ENCODE measurements at places on chromosomes 6 and 20. TPM values are rescaled to one million over a fixed set of nuclear protein-coding genes. Genes with fewer than 3 reads are reported as not detected.

- no peak for DNase-seq
- H3K36me3 ChIP-seq = no peaks in the 10 kb centered on the region
- H3K4me3 ChIP-seq = no peak overlapping the region
Measured at GRCh38 chr6:142118328-142118727, 14.4 kb upstream of the GJE1 start.

DNA sequence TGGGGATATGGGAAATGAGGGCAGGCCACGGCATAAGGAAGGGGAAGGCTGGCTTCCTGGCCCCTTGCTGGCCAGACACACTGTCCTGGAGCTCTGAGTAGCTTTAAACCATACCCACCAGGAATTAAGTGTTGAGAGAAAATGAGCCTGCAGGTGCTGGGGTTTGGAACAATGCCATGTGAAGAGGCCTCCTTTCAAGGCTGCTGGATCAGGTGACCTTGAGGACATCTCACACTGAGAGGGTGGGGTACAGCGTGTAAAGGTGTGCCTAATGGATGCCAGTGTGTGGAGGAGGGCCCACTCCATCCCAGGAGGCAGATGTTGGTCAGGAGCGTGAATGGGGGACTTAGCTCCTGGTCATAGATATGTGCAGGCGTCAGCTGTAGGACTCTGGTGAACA lies 74.8 kb upstream of the MLN start:
- no peak for DNase-seq
- H3K36me3 ChIP-seq = no peaks in the 10 kb centered on the region
- peaks cover 14% of the 10 kb centered on the region for H3K27me3 ChIP-seq
- H3K4me3 ChIP-seq = no peak overlapping the region

DNA sequence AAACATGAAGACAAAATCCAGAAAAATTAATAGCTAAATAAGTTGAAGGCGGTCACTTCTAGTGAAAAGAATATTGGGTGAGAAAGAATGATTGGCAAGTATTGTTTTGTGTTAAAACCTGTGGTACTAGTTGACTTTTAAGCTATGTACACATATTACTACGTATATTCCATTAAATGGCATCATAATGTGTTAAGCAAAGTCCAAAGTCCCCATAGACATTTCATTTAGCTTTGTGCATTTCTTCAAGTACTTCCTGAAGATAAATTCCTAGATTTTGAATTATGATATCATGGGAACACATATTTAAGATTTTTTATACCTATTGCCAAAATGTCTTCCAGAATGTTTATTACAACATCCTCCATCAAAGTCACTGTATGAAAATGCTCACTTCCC lies 272.7 kb upstream of the IRAK1BP1 start:
- H3K4me1 ChIP-seq = peaks cover 7% of the 10 kb centered on the region
- no peak for DNase-seq
- no peak overlapping the region for H3K27ac ChIP-seq
- no peak overlapping the region for H3K4me3 ChIP-seq
- no peaks in the 10 kb centered on the region for H3K27me3 ChIP-seq

DNA sequence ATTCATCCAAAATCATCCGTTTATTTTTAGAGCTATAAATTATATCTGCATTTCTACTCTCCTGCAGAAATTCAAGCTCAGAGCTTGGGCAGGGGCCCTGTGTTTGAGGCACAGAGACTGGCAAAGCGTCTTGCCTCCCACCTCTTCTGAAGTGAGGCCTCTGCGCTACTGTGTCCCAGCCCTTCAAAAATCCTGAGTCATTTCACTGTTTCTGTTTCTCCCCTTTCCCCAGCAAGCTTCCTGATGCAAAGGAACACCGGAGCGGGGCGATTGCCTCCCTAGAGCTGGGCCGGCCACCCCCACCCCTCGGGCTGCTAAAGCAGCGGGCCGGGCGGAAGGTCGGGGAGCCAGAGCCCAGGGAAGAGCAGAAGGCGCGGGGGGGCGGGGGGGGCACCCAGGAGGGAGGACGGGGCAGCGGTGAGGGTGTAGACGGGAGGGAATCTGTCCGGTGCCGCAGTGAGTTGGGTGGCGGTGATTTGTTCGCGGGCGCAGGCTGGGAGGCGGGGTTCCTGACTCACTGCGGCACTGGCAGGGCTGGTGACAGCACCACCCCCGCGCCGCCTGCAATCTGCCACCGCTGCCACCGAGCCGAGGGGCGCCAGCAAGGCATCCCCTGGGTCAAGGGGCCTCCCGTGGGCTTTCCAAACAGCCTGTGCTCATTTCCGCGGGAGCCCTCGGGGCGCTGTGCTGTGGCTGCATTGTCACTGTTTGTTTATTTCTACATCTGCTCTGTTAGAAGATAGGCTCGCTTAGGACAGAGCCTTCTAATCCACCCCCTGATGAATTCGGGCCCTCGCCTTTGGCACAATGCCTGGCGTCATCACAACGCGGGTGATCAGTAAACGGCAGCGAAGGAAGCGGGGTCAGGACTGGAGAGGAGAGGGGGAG lies 46.5 kb upstream of the SNAP25 start:
- H3K4me3 ChIP-seq = peak overlapping the region; percentile 56
- peaks cover 10% of the 10 kb centered on the region for H3K27me3 ChIP-seq
- H3K27ac ChIP-seq = no peak overlapping the region
- peaks cover 5% of the 10 kb centered on the region for H3K4me1 ChIP-seq
- peak; percentile 64 for DNase-seq
- H3K36me3 ChIP-seq = no peaks in the 10 kb centered on the region

DNA sequence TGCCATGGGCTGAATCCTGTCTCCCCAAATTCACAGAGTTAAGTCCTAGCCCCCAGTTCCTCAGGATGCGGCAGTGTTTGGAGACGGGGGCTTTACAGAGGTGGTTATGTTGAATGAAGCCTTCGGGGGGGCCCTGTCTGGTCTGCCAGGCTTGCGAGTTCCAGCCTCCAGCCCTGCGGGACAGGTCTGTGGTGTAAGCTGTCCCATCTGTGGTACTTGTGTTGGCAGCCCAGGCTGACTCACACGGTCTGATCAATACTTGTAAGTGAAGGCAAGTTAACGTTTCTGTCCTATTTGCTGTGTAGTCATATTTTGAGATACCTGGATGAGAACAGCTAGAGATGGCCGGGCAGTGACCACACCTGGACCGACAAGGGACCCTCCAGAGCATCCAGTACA lies 51.8 kb upstream of the GPR31 start:
- H3K4me3 ChIP-seq = no peak overlapping the region
- no peaks in the 10 kb centered on the region for H3K36me3 ChIP-seq
- no peaks in the 10 kb centered on the region for H3K4me1 ChIP-seq
- DNase-seq = no peak

- H3K27ac ChIP-seq = no peak overlapping the region
- H3K27me3 ChIP-seq = no peaks in the 10 kb centered on the region
Measured at GRCh38 chr6:10793695-10794094, 44.6 kb downstream of the MAK start.

GRCh38 chr20:23658989-23659609 lies 21.3 kb upstream of the CST3 start:
- no peak for DNase-seq
- no peaks in the 10 kb centered on the region for H3K27me3 ChIP-seq
- no peak overlapping the region for H3K4me3 ChIP-seq
- no peak overlapping the region for H3K27ac ChIP-seq
- H3K36me3 ChIP-seq = no peaks in the 10 kb centered on the region

- no peaks in the 10 kb centered on the region for H3K36me3 ChIP-seq
- no peaks in the 10 kb centered on the region for H3K27me3 ChIP-seq
- no peak overlapping the region for H3K4me3 ChIP-seq
- H3K27ac ChIP-seq = no peak overlapping the region
Measured at GRCh38 chr6:119895626-119896025, 546.1 kb upstream of the MAN1A1 start.

- no peak overlapping the region for H3K4me3 ChIP-seq
- H3K4me1 ChIP-seq = no peaks in the 10 kb centered on the region
- no peaks in the 10 kb centered on the region for H3K27me3 ChIP-seq
Measured at GRCh38 chr20:3340443-3340842, 67.0 kb downstream of the DNAAF9 start.

DNA sequence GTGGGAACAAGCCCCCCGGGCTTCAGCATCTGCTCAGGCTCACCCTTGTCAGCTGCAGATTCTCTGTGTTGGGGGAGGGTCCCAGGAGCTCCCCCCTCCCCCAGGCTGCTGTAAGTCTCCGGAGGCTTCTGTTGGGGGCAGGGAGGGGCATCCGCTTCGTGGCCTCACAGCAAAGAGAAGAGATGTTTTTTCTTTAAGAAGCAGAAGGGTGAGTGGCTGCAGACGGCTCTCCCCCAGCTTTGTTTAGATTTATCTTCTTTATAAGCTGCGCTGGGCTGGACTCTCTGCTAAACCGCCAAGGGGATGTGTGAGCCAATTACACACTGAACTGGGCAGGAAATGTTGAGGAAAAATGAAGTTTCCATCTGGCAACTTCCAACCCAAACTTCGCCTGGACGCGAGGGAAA lies 48.7 kb upstream of the GATA5 start:
- H3K4me1 ChIP-seq = no peaks in the 10 kb centered on the region
- peak; percentile 8 for DNase-seq
- H3K27ac ChIP-seq = no peak overlapping the region
- H3K27me3 ChIP-seq = peaks cover 16% of the 10 kb centered on the region
- H3K36me3 ChIP-seq = no peaks in the 10 kb centered on the region

- H3K27me3 ChIP-seq = no peaks in the 10 kb centered on the region
- H3K27ac ChIP-seq = no peak overlapping the region
- H3K36me3 ChIP-seq = no peaks in the 10 kb centered on the region
- DNase-seq = no peak
- H3K4me1 ChIP-seq = no peaks in the 10 kb centered on the region
Measured at GRCh38 chr20:59733351-59733750, 129.0 kb downstream of the PHACTR3 start.

- no peak overlapping the region for H3K4me3 ChIP-seq
- no peaks in the 10 kb centered on the region for H3K4me1 ChIP-seq
- H3K27me3 ChIP-seq = no peaks in the 10 kb centered on the region
Measured at GRCh38 chr6:6781172-6781872, 192.8 kb downstream of the LY86 start.

DNA sequence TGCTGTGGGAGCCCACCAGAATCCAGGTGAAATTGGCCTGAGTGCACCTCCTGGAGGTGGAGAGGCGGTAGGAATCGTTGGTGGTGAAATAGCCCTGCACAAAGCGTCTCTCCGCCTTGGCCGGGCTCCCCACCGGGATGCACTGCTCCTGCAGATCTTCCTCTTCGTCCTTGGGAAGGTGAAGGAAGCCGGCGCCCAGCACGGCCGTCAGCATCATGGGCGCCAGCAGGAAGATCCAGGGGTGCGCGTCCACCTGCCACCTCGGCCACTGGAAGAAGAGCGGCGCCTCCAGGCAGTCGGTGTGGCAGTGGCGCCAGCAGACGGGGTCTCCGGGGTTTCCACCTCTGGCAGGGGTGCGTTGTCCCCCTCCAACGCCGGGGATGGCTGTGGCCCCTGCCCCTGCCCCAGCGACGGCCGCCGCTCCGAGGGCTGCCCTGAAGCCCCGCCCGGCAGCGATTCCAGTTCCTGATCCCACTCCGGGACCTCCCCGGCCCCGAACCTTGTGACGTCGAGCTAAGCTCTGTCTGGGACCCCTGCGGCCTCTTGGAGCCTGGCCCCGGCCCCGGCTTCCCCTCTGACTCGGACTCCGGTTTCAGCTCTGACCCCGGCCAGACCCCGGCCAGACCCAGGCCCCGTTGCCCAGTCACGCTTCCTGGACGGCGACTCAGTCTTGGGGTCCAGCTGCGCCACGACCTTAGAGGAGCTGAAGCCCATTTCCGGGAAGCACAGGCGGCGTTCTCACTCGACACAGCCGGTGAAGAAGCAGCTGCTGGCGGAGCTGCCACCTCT lies 91.9 kb downstream of the CD164 start:
- DNase-seq = no peak
- H3K36me3 ChIP-seq = no peaks in the 10 kb centered on the region
- H3K27ac ChIP-seq = no peak overlapping the region
- H3K4me1 ChIP-seq = no peaks in the 10 kb centered on the region
- peaks cover 3% of the 10 kb centered on the region for H3K27me3 ChIP-seq

- peak overlapping the region; percentile 95 for H3K4me3 ChIP-seq
- peaks cover 36% of the 10 kb centered on the region for H3K36me3 ChIP-seq
- H3K27ac ChIP-seq = peak overlapping the region; percentile 78
Measured at GRCh38 chr20:3797592-3798372, 1.7 kb downstream of the CDC25B start.

GRCh38 chr20:42604998-42605956 lies 584.4 kb downstream of the PTPRT start:
- H3K4me3 ChIP-seq = no peak overlapping the region
- no peak overlapping the region for H3K27ac ChIP-seq
- no peak for DNase-seq
- no peaks in the 10 kb centered on the region for H3K4me1 ChIP-seq
- no peaks in the 10 kb centered on the region for H3K36me3 ChIP-seq
- no peaks in the 10 kb centered on the region for H3K27me3 ChIP-seq

DNA sequence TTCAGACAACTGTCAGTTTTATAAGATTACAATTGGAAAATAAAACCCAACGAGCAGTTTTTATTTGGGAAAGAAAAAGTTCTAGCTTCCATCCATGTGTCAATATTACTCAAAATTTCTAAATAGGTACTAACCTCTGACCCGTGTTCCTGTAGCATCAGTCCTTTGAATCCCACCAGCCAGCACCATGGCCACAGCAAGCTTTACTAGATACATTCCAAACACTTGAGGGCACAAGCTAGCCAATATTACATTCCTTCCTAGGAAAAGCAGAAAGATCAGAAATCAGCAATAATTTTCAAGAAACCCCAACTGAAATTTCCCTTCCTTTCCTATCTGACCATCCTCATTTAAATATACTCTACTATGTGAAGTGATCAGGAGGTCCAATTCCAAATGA lies 19.2 kb downstream of the ASF1A start:
- no peaks in the 10 kb centered on the region for H3K27me3 ChIP-seq
- H3K4me1 ChIP-seq = no peaks in the 10 kb centered on the region

- peaks cover 7% of the 10 kb centered on the region for H3K27me3 ChIP-seq
- no peaks in the 10 kb centered on the region for H3K36me3 ChIP-seq
- H3K4me1 ChIP-seq = no peaks in the 10 kb centered on the region
- H3K27ac ChIP-seq = no peak overlapping the region
- peak overlapping the region; percentile 2 for H3K4me3 ChIP-seq
Measured at GRCh38 chr6:27294409-27294808, 17.7 kb downstream of the POM121L2 start.

GRCh38 chr20:32752458-32753250 lies 9.4 kb upstream of the COMMD7 start:
- no peaks in the 10 kb centered on the region for H3K36me3 ChIP-seq
- H3K4me3 ChIP-seq = no peak overlapping the region
- no peaks in the 10 kb centered on the region for H3K27me3 ChIP-seq
- peak; percentile 50 for DNase-seq
- peak overlapping the region; percentile 57 for H3K27ac ChIP-seq

- no peaks in the 10 kb centered on the region for H3K4me1 ChIP-seq
- DNase-seq = peak; percentile 15
- no peak overlapping the region for H3K4me3 ChIP-seq
- no peaks in the 10 kb centered on the region for H3K36me3 ChIP-seq
- no peaks in the 10 kb centered on the region for H3K27me3 ChIP-seq
- no peak overlapping the region for H3K27ac ChIP-seq
Measured at GRCh38 chr20:49964964-49965780, 17.6 kb upstream of the SNAI1 start.

GRCh38 chr6:17066610-17067009 lies 35.2 kb upstream of the STMND1 start:
- H3K27me3 ChIP-seq = no peaks in the 10 kb centered on the region
- H3K27ac ChIP-seq = no peak overlapping the region

- H3K4me1 ChIP-seq = no peaks in the 10 kb centered on the region
- H3K27me3 ChIP-seq = peaks cover 2% of the 10 kb centered on the region
- DNase-seq = no peak
- H3K27ac ChIP-seq = no peak overlapping the region
Measured at GRCh38 chr6:90413396-90413795, 116.8 kb upstream of the BACH2 start.

GRCh38 chr6:13522656-13523055 lies 35.3 kb upstream of the GFOD1 start:
- H3K4me3 ChIP-seq = no peak overlapping the region
- DNase-seq = no peak
- no peaks in the 10 kb centered on the region for H3K27me3 ChIP-seq

CLIC1 gene
- 788 TPM for polyA plus RNA-seq

BEND3 gene
- polyA plus RNA-seq = 2.1 TPM

GLP1R gene
- polyA plus RNA-seq = not detected

CYP24A1 gene
- not detected for polyA plus RNA-seq

TXLNB gene
- 0.36 TPM for polyA plus RNA-seq

B3GAT2 gene
- polyA plus RNA-seq = not detected
